ENCODE measurements at places on chromosomes 6 and 20.

- DNase-seq = no peak
Observed at GRCh38 chr6:104229057-104229456, 630.7 kb downstream of the HACE1 start.

DNA sequence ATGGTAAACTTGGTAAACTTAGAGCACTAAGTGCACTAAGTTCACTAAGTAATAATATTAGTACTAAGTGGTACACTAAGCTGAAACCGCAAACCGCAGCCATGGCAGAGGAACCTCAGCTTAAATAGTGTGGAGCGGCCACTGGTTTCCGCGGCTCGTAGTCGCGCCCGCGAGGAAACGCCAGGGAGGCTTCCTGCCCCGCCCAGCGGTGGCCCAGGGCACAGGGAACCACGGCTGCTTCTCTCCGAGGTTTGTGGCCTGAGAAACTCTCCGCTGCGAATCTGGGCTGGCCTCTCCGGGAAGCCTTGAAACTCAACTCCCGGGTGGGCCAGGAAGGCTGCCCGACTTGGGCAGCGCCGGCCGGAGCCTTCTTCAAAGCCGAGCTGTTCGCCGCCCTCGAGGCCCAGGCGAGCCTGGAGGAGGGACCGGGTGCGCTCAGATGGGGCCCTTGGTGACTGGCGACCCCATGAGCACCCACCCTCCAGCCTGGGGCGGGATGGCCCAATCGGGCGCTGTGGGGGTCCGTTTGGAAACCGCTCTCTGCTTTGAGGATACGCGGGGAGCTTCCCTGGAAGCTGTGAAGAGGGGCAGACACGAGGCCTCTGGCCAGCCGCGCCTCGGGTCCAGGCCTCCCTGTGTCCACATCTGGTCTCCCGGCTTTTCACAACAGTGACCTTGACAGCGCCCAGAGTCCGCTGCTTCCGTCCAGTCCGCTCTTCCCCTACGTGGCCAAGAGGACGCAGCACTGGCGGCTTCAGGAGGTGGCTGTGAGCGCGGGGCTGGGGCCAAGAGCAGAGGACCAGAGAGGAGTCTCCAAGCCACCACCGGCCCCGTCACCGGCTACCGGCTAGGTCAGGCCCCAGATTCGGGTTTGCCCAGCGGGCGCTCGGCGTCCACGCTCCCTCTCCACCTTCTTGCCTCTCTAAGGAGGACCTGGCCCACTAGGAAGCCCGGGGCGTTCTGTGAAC, 25.4 kb upstream of the HLA-E start:
- DNase-seq = no peak

GRCh38 chr6:45156075-45156474, 172.1 kb upstream of the RUNX2 start:
- DNase-seq = no peak

DNA sequence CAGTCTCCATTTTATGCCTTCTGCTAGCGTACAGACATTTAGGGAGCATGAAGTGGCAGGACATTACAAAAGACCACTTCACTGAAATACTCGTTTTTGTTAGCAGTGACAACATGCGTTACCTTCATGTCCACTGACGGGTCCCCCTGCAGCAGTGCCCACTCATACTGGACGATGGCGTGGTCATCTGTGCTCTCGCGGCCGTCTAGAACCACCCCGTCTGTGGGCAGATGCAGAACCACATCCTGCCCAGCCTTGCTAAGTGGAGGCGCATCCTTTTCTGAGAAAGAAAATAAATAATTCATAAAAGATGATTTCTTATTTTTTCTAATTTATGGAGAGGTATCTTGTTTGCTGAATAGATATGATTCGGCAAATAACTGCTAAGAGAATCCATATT, 11.3 kb downstream of the LRP11 start:
- no peak for DNase-seq

DNA sequence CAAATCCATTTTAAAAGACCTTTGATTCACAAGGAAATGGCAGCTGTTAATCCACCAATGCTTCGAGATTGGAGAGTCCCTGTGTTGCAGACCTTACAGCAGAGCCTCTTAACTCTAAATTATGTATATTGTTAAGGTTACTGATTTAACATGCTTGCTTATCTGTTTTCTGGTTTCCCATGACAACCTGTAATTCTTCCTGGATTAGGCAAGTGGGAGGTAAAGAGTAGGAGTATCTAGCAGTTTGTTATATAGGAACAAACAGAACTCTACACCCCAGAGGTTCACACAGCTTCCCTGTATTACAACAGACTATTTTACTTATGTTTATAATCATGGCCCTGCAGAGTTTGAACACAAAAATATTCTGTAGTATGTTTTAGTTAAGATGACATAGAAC, 39.5 kb downstream of the NKX2-4 start:
- no peak for DNase-seq

- peak; percentile 4 for DNase-seq
Observed at GRCh38 chr6:43575105-43575771, 600 bp downstream of the XPO5 start.
